CD4-positive, alpha-beta T cell (primary cell): ENCODE measurements at places on chromosomes 4 and X.

- DNase-seq, result no peak
Observed at GRCh38 chr4:67883458-67883857, 344 bp downstream of the TMPRSS11D start.

DNA sequence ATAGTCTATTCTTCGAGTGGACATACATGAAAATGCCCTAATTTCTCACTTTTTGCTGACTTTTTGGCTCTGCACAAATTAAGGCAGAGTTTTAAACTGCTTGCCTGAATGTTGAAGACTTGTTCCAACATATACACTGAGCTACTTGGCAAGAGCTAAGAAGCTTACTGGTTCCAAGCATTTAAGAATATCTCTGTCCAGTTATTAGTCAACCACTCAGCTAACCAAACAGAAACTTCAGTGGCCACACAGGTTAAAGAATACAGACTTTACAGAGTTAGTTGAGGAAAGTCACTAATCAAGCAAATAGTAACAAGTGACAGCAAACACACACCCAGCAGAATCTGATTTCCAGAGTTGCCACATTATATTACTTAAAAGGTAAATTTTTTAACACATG, 35.5 kb downstream of the AMER1 start:
- DNase-seq, result no peak

- DNase-seq, result no peak
Observed at GRCh38 chr4:126991965-126992364, 640.8 kb upstream of the INTU start.

DNA sequence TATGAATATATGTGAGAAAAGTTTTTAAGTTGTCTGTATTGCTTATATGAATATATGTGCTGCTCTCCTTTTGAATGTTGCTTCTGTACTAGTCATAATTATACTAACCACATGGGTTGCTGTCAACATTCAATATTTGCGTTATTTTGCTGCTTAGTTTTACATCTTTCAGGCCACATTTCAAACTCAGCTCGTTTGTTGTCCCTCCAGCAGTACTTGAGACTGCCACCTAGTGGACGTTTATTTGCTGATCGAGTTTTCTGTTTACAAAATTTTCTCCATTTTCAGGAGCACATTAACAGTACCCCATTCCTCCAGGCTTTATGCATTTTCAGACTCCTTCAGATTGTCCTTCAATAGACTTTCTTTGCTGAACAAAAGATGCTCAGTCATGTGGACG, 75.8 kb downstream of the NUDT11 start:
- DNase-seq, result no peak

DNA sequence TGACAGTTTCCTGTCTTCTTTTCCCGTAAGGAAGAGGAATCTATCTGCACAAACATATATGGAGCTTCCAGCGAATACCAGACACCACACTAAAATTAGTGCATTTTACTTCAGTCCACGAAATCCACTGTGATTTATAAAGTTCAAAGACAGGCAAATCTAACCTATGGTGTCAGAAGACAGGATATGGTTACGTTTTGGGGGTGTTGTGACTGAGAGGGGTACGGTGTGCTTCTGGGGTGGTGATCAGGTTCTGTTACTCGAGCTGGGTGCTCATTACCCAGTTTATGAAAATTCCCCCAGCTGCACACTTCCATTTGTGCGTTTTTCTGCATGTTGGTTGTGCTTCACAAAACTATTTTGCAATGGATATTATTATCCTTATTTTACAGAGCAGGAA, 10.3 kb downstream of the VGLL1 start:
- no peak for DNase-seq
